GM12878 (cell line): ENCODE measurements at places on chromosomes 11 and 22.
A peak's percentile ranks its signal among the peaks of the same experiment; 100 is the strongest.

DNA sequence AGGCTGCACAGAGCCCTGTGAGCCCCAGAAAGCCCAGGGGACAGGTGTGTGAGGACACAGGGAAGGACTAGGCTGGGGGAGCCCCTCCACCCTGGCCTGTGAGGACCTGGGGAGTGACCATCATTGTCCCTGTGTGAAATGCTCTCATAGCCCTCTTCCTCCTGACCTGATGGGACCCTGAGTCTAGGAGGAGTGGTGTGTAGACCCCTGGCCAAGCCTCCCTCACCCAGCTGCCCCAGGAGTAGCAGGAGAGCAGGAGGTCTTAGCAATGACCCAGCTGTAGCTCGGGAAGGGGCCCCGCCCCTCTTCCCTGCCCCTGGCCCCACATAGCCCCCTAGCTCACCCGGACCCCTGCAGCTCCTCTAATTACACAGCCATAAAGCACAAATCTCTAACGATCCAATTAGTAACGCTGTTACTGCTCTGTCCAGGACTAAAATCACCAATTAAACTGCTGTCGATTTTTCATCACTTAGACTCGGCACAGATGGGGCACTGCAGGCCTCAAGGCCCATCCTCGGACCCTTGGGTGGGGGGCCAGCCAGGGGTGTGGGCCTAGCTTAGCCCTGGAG, 6.6 kb upstream of the CABP7 start:
- H3K27ac ChIP-seq = no peak overlapping the region
- no peaks in the 10 kb centered on the region for H3K27me3 ChIP-seq
- H3K36me3 ChIP-seq = no peaks in the 10 kb centered on the region
- H3K4me1 ChIP-seq = no peaks in the 10 kb centered on the region

GRCh38 chr22:31327806-31328543, 18.2 kb downstream of the PATZ1 start:
- H3K27me3 ChIP-seq = no peaks in the 10 kb centered on the region
- no peak for DNase-seq
- H3K27ac ChIP-seq = no peak overlapping the region
- H3K4me3 ChIP-seq = no peak overlapping the region
- H3K36me3 ChIP-seq = peaks cover 21% of the 10 kb centered on the region

GRCh38 chr11:71112990-71113389, 139.4 kb downstream of the SHANK2 start:
- H3K4me1 ChIP-seq = peaks cover 8% of the 10 kb centered on the region
- no peaks in the 10 kb centered on the region for H3K36me3 ChIP-seq
- peaks cover 2% of the 10 kb centered on the region for H3K27me3 ChIP-seq
- DNase-seq = no peak

GRCh38 chr11:125221461-125221860, 56.9 kb downstream of the PKNOX2 start:
- no peaks in the 10 kb centered on the region for H3K36me3 ChIP-seq
- no peaks in the 10 kb centered on the region for H3K4me1 ChIP-seq
- DNase-seq = no peak
- no peak overlapping the region for H3K4me3 ChIP-seq

DNA sequence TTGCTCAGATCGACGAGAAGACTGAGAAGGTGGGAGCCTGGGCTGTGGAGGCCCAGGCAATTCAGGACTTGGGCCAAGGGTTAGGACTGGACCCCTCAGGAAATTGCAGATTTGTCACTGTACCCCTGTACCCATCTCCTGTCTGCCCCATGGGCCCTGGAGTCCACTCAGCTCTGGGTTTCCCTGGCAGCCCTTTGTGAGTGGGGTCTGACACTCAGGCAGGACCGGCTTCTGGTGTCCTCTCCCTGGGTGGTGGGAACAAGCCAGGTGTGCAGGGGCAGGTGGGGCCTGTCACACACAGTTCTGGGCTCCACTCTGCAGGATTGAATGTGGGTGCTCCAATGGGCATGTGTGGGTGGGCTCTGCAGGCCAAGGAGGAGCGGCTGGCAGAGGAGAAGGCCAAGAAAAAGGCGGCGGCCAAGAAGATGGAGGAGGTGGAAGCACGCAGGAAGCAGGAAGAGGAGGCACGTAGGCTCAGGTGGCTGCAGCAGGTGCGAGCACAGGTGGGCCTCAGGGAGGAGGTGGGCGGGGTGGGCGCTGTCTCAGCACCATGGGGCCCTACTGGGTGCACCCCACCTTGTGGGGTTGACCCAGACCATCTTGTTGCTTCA, 21.6 kb downstream of the INCENP start:
- H3K36me3 ChIP-seq = peaks cover 66% of the 10 kb centered on the region
- no peak overlapping the region for H3K27ac ChIP-seq
- H3K4me3 ChIP-seq = no peak overlapping the region
- DNase-seq = no peak

DNA sequence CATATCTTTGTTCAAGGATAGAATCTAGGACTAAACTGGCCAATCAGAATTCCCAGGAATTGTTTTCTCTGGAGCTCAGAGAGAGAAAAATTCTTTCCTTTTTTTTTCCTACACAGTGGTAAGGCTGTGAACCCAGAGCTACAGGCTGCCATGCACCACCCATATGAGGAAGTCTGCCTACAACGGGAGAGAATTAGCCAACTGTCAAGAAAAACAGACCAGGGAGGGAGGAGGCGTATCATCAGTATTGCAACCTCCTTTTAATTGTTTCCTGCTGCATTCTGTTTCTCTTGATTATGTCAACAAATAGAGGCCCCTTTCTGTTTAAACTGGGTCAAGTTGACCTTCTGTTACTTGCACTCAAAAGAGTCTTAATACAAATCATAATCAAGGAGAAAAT, 176.5 kb upstream of the UBASH3B start:
- H3K36me3 ChIP-seq = no peaks in the 10 kb centered on the region
- no peak overlapping the region for H3K4me3 ChIP-seq
- no peaks in the 10 kb centered on the region for H3K4me1 ChIP-seq

GRCh38 chr11:6627762-6628241, 8.6 kb upstream of the TPP1 start:
- H3K27ac ChIP-seq = no peak overlapping the region
- no peak for DNase-seq
- H3K4me1 ChIP-seq = peaks cover 9% of the 10 kb centered on the region
- H3K36me3 ChIP-seq = no peaks in the 10 kb centered on the region
- no peaks in the 10 kb centered on the region for H3K27me3 ChIP-seq

GRCh38 chr11:71158936-71159335, 93.4 kb downstream of the SHANK2 start:
- H3K4me1 ChIP-seq = no peaks in the 10 kb centered on the region
- no peak for DNase-seq
- H3K4me3 ChIP-seq = no peak overlapping the region
- H3K36me3 ChIP-seq = no peaks in the 10 kb centered on the region
- H3K27ac ChIP-seq = no peak overlapping the region
- no peaks in the 10 kb centered on the region for H3K27me3 ChIP-seq

DNA sequence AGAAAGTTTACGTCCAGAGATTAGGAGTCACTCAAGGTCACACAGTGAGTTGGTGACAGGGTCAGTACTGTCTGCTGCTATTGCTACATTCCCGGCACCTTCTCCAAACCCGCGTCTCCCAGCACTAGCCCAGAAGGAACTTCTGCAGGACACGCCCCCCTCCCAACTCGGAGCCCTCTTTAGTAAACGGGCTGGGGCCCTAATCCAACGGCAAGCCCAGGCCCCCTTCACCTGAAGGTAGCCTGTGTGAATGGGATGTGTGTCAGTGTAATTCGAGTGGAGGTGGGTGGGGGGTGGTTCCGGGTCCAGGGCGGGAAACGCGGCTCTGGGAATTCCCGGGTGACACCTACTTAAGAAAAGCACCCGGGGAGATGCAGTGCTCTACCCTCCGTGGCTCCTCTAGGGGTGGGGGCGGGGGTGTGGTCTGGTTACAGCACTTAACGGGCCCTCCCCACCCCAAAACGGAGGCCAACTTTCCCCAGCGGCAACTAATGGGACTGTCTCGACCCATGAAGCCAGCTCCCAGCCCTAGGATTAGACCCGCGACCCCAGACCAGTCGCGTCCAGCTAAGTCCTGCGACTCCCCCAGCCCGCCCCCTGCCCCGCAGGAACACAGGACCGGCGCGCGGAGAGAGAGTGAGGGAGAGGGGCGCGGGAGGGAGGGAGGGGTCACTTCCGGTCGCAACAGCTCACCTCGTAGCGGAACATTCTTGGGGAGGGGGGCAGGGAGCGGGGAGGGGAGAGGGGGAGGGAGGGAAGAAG, 468 bp downstream of the PATL1 start:
- H3K4me3 ChIP-seq = peak overlapping the region; percentile 98
- no peaks in the 10 kb centered on the region; the same call in 1 of the 2 replicates for H3K4me1 ChIP-seq
- no peak for DNase-seq
- peak overlapping the region; percentile 86 for H3K27ac ChIP-seq

GRCh38 chr11:2769409-2770095, 69.8 kb upstream of the KCNQ1OT1 start:
- DNase-seq = no peak
- no peaks in the 10 kb centered on the region for H3K4me1 ChIP-seq
- no peaks in the 10 kb centered on the region for H3K36me3 ChIP-seq
- H3K27ac ChIP-seq = no peak overlapping the region
- H3K27me3 ChIP-seq = no peaks in the 10 kb centered on the region

DNA sequence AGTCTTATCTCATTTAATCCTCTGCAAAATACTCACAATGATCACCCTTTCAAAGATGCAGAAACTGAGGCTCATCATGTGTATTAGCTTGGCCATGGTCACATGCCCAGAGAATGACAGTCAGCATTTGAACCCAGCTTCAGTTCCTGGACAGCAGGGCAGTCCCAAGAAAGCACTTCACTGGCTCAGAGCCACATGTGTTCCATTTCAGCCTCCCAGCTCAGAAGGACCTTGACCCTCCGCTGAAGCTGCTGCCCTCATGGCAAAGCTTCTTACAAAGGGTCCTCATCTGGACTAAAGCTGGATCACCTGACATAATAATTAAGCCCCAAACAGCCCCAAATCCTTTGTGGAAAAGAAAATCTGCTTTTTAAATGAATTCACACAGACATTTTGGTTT, 37.0 kb downstream of the TENM4 start:
- DNase-seq = no peak
- no peak overlapping the region for H3K27ac ChIP-seq
- no peak overlapping the region for H3K4me3 ChIP-seq
- H3K27me3 ChIP-seq = no peaks in the 10 kb centered on the region

DNA sequence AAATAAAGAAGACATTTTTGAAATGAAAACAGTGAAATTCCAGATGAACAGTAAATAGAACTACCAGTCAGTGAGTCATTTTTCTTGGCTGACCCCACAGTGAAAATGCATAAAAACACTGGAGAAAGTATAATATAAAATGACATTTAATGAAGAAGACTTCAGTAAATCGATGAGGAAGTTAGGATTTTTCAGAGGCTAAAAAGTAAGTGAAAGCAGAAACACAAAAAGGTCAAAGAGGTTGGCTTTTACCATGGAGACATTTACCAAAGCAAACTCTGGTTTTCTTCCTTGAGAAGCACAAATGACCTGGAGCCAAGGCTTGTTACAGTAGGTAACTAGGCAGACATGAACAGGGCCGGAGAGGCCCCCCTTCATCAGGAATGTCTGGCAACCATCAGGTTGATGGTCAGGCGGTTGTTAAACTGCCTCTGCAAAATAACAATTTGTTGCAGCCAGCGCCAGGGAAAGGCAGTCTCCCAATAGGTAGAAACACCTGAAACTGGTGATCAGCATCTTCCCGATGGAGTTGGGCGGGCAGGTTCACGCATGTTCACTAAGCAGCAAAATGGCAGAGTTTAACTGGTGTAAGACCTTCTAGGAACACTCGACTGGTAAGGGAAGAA, 16.7 kb upstream of the TMEM123 start:
- no peak overlapping the region for H3K4me3 ChIP-seq
- no peak for DNase-seq
- no peaks in the 10 kb centered on the region for H3K36me3 ChIP-seq
- H3K27ac ChIP-seq = no peak overlapping the region
